ENCODE measurements at places on chromosomes 11 and 22. TPM values are rescaled to one million over a fixed set of nuclear protein-coding genes. Genes with fewer than 3 reads are reported as not detected.

Gene FAM180B
- not detected for total RNA-seq

Gene MGAT3
- not detected for total RNA-seq

Gene IGLL1
- total RNA-seq: not detected

Gene STK33
- 14.3 TPM for total RNA-seq

Gene SEPTIN3
- total RNA-seq: 0.05 TPM

GRCh38 chr11:46285594-46286033 is 8.2 kb downstream of the CREB3L1 start:
- DNase-seq: no peak

DNA sequence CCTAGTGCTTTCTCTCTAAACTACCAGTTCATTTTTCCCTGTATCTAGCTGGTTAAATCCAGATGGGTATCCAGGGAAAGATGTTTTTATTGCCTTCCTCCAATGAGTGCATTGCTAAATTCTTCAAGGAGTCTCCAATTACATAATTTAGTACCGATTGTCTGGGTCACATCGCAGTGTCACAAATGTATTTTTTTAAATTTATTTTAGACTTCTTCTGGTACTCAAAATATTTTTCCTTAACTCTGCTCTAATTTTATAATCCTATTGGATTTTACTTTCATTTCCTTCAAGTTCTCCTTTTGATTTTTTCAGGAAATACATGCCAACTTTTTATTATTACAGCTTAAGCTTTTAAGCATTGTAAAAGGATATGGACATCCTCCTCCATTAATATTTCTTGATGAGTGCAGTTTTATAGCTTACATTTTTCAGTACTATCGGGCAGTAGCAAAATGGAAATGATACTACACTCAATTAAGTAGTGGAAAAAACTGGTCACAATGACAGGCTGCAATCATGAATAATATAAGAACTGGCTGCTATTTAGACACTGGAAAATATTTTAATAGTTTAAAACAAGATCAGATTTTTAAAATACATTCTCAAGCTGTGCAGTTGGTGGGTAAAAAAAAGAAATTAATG is 20.3 kb downstream of the BBOX1 start:
- DNase-seq: no peak

GRCh38 chr11:65610404-65610803 is 3.6 kb downstream of the MAP3K11 start:
- no peak for DNase-seq

DNA sequence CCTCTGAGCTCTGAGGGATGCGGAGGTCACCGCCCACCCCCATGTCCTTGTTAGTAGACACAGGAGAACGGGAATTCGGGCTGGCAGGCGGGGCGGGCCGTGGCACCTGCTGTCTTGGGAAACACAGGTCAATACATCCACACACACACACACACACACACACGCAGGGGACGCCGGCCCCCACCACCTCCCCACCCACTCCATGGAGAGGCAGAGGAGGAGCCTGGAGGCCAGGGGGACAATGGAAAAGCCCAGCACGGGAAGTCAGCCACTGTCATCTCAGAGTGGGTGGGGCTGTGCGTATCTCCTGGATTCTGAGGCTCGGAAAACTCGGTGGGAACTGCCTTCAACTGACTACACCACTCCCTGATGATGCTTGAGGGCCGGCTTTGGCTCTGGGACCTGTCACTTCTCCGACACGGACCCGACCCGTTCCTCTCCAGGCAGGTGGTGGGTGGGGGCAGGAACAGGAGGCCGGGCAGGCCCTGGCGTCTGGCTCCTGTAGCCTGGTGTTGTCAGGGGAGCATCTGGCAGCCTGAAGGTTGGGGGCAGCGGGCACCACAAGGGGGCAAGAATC is 18.5 kb upstream of the TMEM184B start:
- DNase-seq: no peak

DNA sequence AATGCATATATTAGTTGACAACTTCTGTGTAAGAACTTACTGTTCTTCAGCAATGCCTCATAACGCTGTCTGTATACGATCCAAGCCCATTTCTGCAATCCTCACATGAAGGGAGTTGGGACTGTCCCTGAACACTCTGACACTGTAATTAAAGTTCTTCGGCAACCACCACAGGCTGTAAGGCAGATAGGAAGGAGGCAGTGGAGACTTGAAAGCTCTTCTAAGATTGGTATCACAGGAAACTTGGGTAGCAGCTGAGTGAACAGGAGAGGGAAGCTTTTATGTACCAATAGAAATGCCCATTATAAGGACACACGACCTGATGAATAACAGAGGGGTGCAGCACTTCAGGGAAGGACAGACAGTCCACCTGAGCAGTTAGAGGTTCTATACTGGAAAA is 12.0 kb upstream of the GAB2 start:
- DNase-seq: no peak

- peak; percentile 6 for DNase-seq
Observed at GRCh38 chr11:131609921-131610320, 239.5 kb downstream of the NTM start.

DNA sequence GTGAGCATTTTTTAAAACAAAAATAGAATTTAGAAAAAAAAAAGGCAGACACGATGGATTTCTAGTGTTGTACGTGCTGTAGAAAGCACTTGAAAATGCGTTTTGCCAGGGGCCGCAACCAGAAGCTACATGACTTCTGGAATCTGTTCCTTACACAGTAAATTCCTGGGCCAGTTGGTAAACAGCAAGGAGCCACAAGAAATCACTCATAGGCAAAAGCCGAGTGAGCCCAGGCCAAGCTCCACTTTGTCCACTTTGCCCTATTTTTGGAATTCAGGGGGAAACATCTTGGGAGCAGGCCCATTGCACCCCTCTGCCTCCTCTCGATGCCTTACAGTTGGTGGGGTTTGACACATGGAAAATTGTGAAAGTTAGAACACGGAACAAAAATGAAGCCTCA is 4.1 kb upstream of the CELSR1 start:
- DNase-seq: no peak

DNA sequence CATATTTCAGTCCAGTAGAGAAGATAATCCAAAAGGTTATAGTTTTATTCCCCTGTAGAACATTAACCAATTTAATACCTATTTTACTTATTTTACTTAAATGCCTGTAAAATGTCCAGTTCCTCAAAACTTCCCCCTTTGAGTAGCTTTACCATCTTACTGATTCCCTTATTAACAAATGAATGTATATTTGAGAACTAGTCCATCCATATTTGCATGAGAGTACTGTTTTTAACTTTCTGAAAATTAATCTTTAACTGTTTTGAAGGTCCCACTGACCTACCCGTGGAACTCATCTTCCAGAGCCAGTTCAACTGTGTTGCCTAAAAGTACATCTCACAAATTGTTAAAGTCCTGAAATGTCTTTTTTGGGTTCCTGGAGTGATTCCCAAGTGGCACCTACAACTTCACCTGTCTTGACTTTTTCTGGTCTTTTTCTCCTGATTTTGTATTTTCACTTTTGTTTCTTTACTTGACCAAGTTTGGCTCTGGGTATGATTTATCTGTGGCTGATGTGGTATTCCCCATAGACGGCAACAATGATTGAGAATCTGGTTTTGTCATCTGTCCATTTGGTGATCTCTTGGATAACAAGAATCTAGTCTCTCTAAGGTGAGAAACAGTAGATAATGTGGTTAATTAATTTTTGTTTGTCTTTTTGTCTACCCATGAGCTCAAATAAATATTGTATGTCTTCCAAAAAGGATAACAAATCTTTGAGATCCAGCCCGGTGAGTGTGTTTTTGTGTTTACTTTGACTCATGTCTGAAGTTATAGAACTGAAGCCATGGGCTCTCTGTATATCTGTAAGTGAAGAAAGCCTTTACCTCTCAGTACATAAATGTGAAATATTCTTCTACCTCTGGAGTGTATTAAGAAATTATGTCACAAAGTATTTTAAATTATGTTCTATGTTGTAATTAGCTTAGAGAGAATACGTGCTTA is 174.2 kb downstream of the ETS1 start:
- DNase-seq: no peak

DNA sequence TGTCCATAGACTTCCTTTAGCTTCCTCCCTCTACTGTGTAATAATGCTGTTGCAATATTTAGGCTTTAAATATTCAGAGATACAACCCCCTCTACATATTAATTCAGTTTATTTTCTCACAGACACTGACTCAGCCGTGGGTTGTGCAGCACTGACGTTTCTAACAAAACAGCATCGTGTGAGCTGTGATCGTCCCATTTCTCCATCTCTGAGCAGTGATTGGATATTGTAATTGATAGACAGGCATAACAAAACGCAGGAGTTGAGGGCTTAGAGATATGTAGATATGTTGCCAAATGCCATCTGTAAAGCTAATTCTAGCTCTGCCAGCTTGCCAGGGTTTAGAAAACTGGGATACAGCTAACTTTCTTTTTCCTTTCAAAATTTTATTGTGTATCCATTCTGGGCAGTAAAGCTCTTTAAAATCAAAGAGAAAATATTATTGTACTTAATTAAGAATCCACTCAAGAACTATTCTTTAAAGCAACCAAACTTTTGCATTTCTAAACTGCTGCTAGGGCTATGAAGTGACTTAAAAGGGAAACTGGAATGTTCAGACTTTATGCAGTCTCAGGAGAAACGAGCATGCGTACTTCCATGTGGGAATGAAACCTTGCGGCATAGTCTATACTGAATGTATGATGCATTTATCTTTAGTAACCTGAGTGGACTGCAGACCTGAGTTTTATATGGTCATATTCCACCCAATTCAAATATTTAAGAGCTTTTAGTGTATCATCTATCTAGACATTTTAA is 22.7 kb downstream of the BTBD10 start:
- DNase-seq: peak; percentile 94

DNA sequence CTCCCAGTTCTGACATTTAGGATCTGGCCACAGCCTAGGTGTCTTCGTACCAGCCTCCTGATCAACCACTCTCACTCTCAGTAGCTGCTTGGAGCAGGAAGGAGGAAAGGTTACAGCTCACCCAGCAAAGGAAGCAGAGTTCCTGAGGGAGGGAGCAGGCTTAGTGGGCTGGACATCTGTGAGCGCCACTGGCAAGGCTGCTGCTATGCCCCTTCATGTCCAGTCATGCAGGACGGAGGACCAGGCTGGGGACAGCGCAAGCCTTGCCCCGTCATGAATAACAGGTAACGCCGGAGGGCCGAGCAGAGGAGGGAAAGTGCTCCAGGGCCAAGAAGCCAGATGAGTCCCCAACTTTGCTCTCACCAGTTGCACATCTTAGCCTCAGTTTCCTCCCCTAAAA is 25.8 kb downstream of the TPST2 start:
- no peak for DNase-seq

GRCh38 chr11:46676436-46677158 is 23.8 kb downstream of the ARHGAP1 start:
- DNase-seq: no peak

DNA sequence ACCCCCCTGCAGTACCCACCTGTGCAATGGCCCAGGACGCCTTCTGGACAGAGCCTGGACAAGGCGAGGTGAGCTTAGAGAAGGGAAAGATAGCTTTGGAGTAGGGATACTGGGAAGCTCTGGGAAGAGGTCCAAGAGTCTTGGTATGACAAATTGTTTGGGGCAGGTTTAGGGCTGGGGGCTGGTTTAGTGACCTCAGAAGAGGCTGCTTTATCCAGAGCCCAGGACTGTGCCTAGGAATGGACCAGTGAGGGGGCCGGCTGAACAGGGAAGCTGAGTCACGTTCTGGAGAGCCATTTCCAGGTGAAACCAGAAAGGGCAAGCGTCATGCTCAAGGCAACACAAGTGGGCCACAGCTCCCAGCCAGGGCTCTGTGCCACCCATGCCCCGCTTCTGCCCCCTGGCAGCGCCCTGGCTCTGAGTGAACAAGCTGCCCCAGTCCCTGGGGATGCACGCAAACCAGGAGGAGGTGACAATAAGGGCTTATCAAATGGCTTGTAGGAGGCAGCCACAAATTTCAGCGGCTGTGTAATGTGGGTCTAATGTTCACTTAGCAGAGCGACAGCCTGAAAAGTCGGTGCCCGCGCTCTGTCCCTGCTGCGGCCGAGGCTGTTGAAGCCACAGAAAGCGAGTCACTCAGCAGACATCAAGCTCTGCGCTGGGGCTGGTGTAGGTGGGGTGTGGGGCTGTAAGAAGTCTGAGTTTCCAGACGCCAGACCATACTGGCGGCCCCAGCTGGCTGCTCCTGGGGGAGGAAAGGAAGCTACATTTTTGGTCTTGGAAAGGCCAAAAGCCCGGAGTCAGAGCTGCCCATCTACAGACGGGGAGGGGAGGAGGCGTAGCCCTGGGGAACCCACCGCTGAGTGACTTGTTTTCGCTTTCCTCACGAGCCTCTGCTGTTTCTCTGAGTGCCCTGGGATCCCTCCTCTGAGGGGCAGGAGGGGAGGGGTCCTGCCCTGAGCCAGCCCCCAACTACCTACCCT is 18.3 kb upstream of the SYT7 start:
- peak; percentile 76 for DNase-seq

DNA sequence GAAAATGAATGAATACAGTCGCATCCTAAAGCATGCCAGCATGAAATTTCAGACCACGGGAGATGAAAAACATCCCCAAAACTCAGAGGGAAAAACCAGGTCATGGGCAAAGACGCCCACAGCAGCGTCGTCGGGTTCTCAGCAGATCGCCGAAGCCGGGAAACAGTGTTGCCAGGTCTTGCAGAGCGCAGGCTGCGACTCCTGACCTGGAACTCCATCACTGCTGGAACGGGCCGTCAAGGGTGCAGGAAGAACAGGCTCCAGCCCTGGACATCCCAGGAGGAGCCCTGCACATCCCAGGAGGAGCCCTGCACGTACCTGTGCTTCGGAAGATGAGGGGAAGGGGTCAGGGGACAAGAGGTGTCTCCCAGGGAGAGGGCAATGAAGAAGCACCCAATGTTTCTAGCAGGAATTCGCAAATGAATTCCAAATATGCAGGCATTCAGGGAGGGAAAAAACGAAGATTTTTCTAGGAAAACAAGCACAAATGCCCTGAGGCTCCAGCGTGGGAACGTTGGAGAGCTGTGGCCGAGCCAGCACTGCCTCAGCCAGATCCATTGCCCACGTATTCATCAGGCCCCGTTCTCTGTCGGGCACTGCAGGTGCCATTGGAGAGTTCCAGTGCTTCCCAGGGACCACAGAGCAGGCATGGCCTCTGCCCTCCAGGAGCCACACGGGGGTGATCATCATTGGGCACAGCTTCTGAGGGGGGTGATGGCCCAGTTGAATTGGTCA is 1110.4 kb downstream of the BRD1 start:
- DNase-seq: no peak

DNA sequence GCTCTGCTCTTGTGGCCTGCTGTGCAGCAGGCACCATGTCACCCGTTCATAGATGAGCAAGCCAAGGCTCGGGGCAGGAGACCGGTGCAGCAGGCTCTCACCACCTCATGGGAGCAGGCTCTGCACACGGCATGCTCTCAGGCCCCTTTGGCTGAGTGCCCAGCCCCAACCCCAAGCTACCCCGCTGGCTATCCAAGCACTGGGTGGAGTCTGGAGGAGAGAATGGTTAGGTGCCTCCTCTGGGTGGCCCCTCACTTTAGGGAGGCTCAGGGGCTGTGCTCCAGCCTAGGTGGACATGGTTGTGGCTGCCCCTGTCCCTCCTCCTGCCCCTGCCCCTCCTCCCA is 199.9 kb downstream of the IGLL1 start:
- no peak for DNase-seq

- DNase-seq: peak; percentile 97
Observed at GRCh38 chr11:128488471-128488870, 98.9 kb downstream of the ETS1 start.

DNA sequence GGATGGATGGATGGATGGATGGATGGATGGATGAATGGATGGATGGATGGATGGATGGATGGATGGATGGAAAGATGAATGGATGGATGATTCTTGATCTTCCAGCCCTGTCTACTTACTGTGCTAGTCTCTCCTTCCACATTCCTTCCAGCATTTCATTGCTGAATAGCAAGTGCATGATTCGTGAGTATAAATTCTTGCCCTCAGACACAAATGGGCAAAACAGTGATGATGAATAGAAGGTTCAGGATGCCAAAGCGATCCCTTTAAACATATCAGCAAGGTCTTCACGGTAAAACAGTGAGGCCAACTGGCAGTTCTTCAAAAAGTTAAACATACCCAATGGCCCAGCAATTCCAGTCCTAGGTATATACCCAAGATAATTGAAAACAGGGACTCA is 400.2 kb downstream of the MN1 start:
- peak; percentile 45 for DNase-seq
